ENCODE measurements at places on chromosomes 7 and 10.

DNA sequence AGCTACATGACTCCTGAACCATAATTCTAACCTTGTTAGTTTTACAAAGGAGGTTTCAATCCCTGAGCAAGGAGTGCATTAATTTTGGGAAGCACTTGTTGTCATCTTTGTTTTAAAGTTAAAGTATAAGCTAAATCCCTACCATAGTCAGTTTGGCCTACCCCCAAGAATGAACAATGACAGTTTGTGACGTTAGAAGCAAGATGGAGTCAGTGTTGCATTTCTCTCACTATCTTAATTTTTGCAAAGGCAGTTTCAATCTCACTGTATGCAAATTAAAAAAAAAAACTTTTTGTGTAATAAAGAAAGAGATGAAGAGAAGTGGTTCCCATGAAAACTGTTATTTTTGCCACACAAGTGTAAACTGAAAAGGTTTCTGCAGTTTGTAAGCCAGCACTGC is 50.7 kb upstream of the PIK3AP1 start:
- no peak for DNase-seq

- DNase-seq: no peak
Measured at GRCh38 chr10:133176546-133176945, 16.5 kb downstream of the KNDC1 start.

GRCh38 chr10:133180965-133181639 is 21.1 kb downstream of the KNDC1 start:
- no peak for DNase-seq

GRCh38 chr10:102131286-102132170 is 1.3 kb upstream of the PPRC1 start:
- DNase-seq: no peak

DNA sequence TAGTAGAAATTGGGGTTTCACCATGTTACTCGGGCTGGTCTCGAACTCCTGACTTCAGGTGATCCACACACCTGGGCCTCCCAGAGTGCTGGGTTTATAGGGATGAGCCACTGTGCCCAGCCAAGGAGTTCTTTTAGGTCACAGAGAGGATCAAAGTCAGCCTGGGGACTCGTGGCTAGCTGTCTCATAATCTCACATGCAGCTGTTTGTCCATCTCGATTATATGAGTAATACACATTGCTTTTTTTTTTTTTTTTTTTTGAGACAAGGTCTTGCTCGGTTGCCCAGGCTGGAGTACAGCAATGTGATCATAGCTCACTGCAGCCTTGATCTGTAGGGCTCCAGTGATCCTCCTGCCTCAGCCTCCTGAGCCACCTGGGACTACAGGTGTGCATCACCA is 2.2 kb downstream of the IFT22 start:
- DNase-seq: no peak

DNA sequence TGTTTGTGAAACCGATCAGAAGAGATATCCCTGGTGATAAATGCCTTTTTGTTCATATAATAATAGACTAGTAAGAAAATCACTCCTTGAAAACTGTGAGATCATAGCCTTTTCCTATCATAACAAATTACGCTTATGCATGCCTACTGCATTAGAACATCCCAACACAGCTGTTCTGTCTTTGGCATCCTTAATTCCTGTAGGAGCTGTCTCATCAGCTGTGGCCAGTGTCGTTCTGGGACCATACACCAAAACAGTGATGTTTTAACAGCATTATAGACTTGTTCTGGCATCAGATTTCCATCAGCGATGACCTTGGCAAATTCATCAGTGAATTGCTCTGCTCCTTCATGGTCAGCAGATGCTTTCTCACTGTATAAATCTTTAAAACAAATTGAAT is 423.6 kb upstream of the LRGUK start:
- DNase-seq: peak; percentile 67

DNA sequence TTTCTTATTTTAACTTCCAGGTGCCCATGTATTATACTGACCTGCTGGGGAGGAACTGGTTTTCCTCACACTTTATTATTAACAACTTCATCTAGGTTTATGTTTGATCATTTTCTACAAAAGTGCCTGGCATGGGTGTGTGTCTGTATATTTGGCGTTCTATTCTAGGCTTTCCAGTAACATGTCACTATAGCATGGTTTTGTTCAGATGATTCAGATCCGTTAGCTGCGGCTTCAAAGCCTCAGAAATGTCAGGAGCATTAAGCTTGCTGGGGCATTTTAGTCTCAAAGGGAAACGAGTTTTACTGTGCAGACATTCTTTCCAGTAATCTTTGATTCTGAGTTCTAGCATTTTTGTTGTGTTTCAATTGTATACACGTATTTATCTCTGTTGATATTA is 2.3 kb downstream of the INPP5A start:
- DNase-seq: peak; percentile 58

DNA sequence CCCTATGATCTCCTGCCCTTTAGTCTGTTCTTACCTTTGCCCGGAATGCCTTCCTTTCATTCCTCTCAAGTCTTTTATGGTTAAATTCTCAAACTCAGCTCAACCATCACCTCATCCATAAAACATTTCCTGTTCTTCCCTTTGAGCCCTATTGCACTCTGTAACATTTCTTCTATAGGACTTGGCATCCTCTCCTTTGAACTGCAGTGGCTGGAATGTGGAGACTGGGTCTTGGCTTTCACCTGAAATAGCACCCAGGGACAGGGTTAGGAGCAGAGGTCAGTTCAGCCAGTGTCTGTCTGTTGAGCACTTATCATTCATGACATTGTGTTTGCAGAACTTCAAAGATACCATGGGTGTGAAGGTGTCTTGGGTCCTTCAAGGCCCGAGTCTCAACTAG is 7.2 kb downstream of the NFE2L3 start:
- DNase-seq: no peak

GRCh38 chr10:1514681-1515080 is 222.6 kb downstream of the ADARB2 start:
- no peak for DNase-seq

DNA sequence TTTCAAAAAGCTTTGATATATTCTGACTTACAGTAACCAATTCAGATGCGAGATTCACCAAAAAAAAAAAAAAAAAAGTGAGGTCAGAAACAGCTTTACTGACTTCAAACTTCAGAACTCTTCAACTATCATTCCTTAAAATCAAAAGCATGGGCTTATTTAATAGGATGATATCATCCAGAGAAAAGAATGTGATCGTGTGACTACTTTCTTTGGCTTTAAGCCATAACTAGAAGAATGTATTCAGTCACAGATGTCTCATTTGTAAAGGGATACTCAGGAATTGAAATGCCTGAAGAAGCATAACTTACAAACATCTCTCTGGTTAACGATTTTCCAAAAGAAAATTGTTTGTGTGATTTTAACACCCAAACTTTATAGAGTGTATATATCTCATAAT is 11.5 kb downstream of the TPK1 start:
- peak; percentile 71 for DNase-seq

DNA sequence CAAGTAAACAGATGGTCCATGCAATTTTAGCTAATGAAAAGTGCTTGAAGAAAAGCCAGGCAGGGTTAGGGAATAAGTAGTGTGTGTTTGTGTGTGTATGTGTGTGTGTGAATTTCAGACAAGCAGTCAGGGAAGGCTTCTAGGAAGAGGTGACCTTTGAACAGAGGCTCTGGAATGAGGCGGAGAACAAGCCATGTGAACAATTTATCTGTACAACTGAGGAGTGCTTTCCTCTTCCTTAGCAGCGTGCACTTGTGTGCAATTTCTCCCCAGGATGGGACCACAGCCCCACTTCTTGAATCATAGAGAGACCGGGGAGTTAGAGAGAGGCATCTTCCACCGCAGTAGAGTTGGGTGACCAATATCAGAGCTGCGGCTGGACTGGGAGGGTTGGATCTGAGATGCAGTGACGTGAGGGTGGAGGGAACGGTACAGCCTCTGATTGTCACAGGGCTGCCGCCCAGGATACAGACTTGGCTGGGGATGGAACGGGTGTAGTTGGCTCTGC is 69.2 kb upstream of the FAM171A1 start:
- no peak for DNase-seq

GRCh38 chr10:110376021-110376766 is 71.5 kb upstream of the SMNDC1 start:
- no peak for DNase-seq

DNA sequence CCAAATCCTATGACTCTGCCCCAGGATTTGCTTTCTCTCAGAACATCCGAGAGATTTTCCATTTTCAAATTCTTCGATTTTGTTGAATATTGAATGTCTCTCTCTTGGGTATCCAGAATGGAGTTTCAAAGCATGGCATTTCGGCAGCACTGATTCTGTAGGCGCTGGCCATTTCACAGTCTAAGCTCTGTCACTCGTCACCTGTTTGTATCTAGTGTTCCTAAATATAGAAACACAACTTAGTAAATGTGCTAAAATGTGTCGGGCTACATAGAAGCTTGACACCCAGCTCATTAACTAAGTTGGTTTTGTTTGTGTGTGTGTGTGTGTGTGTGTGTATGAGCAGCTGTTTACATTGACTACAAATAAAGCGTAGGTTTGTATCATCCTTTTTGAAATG is 173.5 kb upstream of the FZD1 start:
- no peak for DNase-seq
